ENCODE measurements at places on chromosomes 13 and 19.

DNA sequence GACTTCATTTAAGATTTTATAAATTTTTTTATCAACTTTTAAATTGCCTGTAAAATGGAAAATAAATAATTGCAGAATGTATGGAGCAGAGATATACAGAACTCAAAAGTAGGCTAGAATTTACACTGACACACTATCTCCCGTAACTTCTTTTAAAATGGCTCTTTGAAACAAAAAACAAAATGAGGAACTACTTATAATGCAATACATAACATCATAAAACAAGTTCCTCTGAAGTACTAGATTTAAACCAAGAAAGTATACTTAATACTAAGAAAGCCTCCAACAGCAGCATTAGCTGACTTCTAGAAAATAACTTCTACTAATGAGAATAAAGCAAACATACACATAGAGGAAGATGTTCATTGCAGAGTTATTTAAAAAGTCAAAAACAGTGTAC lies 17.0 kb downstream of the RBM26 start:
- DNase-seq = no peak

GRCh38 chr19:31907661-31908060 lies 437.7 kb upstream of the ZNF507 start:
- no peak for DNase-seq

DNA sequence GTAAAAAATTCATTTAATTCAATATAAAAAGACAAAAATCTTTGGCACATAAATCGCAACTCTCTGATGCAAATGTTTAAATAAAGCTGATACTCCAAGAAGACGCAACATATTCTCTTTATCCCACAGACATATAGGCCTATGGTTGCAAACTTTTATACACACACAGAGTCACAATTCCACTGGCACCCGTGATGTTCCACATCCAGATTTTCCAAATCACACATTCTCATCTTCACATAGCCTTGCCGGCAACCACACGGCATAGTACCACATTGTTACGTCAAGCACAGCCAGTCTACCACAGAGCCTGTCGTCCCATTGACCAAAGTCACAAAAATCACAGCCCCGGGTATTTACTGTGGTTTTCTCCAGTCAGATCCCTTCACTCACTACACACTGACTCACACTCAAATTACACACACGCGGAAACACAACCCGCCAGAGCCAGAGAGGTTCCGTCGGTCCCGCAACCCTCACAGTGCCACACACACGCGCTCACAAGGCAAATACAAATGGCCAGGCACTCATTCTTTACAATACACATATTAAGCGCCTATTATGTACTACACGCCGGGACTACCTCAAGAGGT lies 546 bp upstream of the ZNF546 start:
- DNase-seq = no peak

DNA sequence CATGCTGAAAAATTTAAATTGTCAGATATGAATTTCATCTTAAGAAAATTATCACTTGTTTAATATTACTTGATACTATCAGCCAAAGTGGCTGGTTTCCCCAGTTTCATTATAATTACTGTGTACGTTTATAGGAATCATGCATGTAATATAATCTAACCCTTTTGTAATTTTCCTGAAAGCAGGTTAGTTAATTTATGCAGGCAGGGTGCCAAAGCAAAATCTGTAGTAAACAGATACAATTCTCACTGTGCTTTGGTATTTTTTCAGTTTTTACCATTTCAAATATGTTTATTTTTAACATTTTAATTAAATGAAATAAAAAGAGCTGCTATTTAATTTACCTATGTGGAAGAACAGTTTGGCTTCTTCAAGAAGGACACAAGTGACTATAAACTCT lies 1227.5 kb upstream of the MIR17HG start:
- DNase-seq = no peak

- no peak for DNase-seq
Measured at GRCh38 chr19:8642561-8642960, 12.1 kb downstream of the NFILZ start.

DNA sequence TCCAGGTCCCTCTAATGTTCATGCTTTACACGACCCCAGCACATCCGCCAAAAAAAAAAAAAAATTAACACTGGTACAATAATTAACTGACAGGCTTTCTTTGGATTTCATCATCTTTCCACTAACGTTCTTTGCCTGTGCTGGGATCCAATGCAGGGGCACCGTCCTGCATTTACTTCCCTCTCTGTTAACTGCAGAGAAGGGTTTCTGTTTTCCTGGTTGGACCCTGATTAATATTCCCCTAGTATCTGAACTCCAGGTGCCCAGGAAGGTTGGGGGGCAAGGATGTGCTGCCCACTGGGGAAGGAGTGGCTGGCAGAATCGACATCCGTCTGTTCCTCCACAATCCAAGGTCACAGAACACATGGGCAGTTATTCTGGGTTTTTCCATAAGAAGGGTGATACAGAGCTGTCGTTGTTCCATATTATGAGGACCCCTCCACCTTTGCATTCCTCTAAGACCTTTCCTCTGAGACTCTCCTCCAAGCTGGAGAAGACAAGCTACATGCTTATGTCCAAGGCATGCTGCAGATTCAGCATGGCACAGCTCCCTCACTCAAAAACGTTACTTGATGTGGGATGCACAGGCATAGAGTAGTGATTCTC lies 4.5 kb upstream of the LAIR1 start:
- DNase-seq = no peak

GRCh38 chr13:39998166-39998565 lies 342.7 kb downstream of the COG6 start:
- DNase-seq = no peak

- DNase-seq = no peak
Measured at GRCh38 chr19:13120031-13120430, 2.0 kb downstream of the NACC1 start.

DNA sequence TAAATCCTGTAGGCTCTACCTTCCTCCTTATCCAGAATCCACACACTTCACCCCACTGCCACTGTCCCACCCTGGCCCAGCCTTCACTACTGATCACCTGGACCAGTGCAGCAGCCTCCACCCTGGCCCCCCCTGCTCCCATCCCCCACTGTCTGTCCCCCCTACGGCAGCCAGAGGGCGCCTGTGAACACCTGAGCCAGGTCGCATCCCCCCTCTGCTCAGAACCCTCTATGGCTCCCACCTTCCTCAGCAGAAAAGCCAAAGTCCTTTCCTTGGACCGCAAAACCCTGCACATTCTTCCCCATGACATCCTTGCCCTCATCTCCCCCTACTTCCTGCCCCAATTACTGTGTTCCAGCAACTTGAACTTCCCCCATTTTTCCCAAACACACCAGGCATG lies 20.6 kb downstream of the ELAVL3 start:
- no peak for DNase-seq

- DNase-seq = peak; percentile 36
Measured at GRCh38 chr19:13033819-13034611, 38.7 kb downstream of the NFIX start.

DNA sequence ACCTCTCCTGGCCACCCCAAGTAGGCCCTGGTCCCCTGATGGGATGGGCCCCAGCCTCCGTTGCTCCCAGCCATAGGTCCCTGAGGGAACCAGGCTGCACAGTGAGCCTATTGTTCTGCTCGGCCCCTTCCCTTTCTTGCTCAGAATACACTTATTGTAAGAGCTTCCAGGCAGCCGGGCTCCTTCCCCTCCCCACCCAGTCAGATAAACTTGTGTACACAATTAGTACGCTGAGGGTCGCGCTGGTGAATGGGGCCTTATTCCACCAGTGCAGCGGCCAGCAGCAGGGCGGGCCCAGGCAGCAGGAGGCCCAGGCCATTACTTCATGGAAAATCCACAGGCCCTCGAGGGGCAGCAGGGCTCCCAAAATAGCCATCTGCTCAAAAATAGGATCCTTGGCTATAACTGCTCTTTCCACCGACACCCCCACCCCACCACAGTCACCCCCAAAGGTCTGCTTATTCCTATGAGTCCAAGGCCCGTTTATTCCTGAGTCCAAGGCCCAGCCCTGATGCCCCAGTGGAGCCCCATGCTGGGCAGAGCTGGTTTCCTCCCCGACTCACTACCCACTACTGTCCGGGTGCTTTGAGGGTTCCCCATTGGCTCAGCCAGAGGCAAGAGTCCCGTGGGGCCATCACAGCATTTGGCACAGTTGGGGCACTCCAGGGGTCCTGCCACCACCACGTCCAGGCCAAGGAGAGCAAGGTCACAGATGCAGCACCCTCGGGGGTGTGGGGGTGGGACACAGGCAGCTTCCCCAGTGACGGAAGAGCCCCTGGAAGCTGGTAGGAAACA lies 22.1 kb downstream of the CAPN12 start:
- no peak for DNase-seq

DNA sequence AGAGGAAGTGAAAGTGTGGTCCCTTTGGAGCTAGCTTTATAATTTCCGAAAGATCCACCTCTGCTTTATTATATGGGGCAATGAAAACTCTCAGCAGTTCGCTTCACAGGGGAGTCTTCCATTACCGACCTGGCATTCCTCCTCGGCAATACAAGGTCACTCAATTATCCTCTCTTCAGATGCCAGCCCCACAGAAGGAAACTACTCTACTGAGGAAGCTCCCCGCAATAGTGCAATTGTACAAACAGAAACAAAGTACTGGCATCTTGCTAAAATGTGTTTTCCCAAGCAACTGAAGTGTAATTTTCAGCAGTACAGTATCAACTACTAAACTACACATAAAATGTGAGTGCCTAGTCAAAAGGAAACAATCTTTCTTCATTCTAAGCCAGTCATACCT lies 702.0 kb downstream of the PCDH9 start:
- no peak for DNase-seq

DNA sequence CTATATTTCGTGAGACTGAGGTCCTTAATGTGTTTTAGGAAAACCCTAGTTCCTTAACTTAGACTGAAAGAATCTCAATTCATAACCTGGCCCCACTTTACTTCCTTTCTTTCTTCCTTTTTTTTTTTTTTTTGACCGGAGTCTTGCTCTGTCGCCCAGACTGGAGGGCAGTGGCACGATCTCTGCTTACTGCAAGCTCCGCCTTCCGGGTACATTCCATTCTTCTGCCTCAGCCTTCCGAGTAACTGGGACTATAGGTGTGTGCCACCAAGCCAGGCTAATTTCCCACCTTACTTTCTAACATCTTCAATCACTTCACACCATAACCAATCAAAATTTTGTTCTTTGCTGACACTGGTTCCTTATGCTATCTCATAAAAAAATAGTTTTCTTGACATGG lies 2097.0 kb downstream of the PCDH9 start:
- DNase-seq = no peak

- no peak for DNase-seq
Measured at GRCh38 chr13:79245937-79246577, 160.0 kb downstream of the RBM26 start.

- DNase-seq = no peak
Measured at GRCh38 chr19:7788933-7789323, 25.9 kb downstream of the CLEC4M start.

DNA sequence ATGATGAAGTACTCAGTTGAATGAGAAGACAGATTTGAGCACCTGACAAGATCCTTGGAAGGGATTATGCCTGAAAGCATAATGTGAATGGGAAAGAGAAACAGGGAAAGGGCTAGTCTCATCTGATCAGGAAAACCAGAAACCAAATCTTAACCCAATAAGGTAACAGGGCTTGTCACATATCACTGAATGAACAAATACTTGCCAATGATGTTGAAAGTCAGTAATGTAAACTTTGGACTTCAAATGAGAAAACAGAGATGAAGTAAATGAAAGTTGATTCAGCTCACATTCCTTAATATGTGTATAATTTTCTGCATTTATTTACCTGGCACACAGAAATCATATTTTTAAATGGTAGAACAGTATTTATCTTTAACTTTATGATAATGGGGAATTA lies 480.0 kb downstream of the KCTD12 start:
- no peak for DNase-seq

DNA sequence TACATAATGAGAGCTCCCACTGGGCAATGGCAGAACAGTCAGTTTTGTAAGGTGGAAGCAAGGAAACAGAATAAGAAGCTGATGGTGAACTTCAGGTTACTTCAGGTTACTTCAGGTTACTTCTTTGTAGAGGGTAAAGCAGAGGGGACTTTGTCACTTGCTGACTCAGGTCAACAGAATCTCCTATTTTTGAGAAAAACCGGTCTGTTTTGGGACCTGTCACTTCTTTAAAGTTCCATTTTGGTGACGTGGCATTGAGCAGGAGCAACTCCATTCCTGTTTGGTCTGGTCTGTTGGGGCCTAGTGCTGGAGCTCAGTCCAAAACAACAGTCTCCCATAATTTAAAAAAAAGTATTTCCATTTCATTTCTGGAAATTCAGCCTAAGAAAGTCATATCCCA lies 29.7 kb downstream of the ATP11A start:
- DNase-seq = no peak

GRCh38 chr19:45884682-45885555 lies 1.0 kb downstream of the IRF2BP1 start:
- no peak for DNase-seq

- DNase-seq = no peak
Measured at GRCh38 chr13:101970341-101970740, 431.5 kb downstream of the FGF14 start.

DNA sequence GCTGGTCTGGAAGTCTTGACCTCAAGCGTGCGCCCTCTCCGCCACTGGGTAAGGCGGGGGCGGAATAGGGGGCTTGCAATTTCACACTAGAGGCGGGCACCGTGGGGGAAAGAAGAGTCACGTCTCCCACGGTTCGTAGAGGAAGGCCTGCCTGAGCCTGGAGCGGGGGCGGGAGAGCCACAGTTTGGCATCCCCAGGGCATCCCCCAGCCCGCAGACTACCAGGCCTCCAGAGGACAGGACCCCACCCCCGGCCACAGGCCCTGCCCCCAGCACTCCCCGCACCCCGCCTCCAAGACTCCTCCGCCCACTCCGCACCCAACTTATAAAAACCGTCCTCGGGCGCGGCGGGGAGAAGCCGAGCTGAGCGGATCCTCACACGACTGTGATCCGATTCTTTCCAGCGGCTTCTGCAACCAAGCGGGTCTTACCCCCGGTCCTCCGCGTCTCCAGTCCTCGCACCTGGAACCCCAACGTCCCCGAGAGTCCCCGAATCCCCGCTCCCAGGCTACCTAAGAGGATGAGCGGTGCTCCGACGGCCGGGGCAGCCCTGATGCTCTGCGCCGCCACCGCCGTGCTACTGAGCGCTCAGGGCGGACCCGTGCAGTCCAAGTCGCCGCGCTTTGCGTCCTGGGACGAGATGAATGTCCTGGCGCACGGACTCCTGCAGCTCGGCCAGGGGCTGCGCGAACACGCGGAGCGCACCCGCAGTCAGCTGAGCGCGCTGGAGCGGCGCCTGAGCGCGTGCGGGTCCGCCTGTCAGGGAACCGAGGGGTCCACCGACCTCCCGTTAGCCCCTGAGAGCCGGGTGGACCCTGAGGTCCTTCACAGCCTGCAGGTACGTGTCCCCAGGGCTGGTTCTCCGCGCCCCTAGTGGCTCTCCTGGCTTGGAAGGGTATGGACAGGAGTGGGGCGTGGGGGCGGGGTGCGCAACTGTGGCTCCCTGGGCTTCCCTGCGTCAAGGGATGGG lies at the start of gene ANGPTL4:
Gene ANGPTL4, plus strand, starts transcription at position 353 of the 969 bp plus-strand sequence. Its CDS starts 167 bp downstream, at position 520.
- no peak for DNase-seq

Measured in central memory CD8-positive, alpha-beta T cell (primary cell).